ENCODE measurements at places on chromosomes 2 and 18.

GRCh38 chr2:120826716-120827410 is 91.2 kb downstream of the GLI2 start:
- no peak for DNase-seq

GRCh38 chr2:42931146-42931817 is 138.9 kb upstream of the HAAO start:
- no peak for DNase-seq

DNA sequence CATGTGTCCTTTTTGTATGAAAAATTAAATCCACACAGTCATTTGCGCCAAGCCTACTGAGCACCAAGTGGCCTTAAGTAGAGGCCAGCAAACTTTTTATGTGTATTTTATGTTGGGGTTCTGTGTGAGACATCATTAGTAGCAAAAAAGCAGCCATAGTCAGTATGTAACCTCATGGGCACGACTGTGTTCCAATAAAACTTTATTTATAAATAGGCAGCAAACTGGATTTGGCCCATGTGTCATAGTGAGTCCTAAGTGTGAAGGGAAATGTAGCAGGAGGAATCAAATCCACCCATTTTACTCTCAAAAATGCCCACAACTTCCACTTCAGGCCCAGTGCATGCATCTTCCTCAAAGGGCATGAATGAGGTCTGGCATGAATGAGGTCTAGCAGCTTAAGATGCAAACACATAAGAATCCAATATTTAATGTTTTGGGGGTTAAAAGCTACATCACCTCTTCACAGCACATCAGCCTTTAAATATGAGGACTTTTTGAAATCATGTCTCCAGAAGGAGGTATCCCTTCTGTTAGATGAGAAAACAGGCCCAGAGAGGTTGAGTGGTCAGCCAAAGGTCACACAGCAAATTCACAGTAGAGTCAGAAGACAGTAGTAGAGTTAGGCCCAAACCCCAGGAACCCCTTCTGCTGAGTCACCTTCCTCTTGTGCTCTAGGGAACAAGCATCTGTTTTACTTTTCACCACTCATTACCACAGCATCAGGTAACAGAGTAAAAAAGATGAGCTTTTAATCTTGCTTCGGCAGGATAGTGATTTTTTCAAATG is 45.6 kb downstream of the MREG start:
- no peak for DNase-seq

DNA sequence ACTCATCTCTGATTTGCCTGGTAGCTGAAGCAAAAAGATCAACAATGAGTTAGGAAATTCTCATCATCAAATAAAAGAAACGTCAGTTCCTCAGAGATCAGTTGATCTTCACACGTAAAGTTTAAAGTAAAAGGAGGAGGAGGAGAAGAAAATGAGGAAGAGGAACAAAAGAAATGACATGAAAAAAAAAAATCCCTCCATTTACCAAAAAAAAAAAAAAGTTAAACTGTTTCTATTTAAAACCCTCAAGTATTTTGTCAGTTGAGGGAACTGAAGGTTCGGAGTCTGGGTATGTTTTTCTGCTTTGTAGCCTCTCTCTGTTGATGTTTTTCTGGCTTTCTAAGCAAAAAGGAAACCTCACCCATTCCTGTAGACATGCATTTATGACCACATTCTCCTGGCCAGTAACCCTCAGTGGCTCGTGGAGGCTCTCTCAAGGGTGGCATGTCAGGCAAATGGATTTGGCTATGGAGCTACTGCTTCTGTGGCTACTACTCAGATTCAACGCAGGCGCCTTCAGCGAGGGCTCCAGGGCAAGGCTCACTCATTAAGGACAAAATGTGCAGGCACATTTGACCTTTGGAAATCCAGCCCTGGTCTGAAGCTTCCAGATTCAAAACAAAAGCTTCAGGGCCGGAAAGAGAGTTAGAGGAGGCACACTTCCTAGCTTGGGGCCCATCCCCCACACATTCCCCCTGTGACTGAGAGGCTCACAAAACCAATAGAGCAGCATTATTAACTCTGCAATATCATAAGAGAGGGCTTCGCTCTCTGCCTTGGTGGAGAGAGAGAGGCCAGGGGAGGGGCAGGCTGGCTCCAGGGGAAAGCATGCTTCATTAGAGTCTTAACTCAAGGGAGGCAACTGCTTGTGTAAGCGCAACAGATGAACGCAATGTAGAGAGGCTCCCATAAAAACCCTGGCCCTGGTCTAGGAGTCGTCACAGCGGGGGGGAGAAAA is 22.3 kb downstream of the KLF7 start:
- DNase-seq, result peak; percentile 45

GRCh38 chr18:58044370-58045241 is 580 bp downstream of the NEDD4L start:
- peak; percentile 46 for DNase-seq

GRCh38 chr18:79047556-79048244 is 21.5 kb upstream of the ATP9B start:
- DNase-seq, result no peak

DNA sequence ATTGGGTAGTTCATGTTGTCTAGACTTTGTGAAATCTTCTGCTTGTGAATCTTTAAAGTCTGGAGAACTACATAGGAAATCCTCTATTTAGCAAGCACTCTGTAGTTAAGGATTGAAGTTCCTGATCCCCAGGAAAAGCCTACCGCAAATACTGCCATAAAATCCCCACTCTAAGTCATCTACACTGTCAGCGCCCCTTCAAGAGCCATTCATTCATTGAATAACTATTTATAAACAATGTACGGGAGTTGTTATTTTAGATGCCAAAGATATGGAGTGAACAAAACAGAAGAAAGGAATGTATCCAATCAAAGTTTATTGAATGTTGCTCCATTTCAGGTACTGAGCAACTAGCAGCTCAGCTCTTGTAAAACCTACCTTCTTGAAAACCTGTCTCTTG is 36.5 kb upstream of the SLC39A10 start:
- no peak for DNase-seq

Data from activated CD4-positive, CD25-positive, alpha-beta regulatory T cell treated with anti-CD3 and anti-CD28 coated beads, Interleukin-2, amount 50 U/mL, for 72 hours (primary cell).